ENCODE measurements at places on chromosomes 16 and 17. TPM values are rescaled to one million over a fixed set of nuclear protein-coding genes. Genes with fewer than 3 reads are reported as not detected.

DNA sequence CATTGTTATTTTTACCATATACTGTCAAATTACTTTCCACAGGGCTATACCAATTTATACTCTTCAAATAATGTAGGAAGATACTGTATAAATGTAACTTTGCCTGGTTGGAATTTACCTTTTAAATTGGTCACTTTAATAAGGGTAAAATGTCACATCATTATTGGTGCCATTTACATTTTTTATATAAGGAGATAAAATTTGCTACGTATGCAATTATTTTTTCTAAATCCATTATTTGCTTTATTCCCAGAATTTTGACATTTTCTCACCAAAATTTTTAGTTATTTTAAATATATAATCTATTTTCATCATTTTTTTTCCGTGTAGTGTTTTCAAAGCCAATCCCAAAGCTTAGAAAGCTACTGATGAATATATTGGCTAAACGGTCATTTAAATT, 664.7 kb downstream of the KCNJ2 start:
- no peaks in the 10 kb centered on the region for H3K4me1 ChIP-seq
- no peaks in the 10 kb centered on the region for H3K36me3 ChIP-seq
- no peak for DNase-seq
- H3K27ac ChIP-seq: no peak overlapping the region
- H3K27me3 ChIP-seq: no peaks in the 10 kb centered on the region

- H3K4me3 ChIP-seq: no peak overlapping the region
- no peak overlapping the region for H3K27ac ChIP-seq
- H3K4me1 ChIP-seq: peaks cover 17% of the 10 kb centered on the region
- peak; percentile 80 for DNase-seq
These were observed 7.3 kb downstream of the CYB5D1 start for GRCh38 chr17:7864995-7865650.

- DNase-seq: no peak
- H3K27ac ChIP-seq: no peak overlapping the region
- peaks cover 21% of the 10 kb centered on the region for H3K4me1 ChIP-seq
- H3K27me3 ChIP-seq: no peaks in the 10 kb centered on the region
These were observed 11.4 kb upstream of the SLC38A10 start for GRCh38 chr17:81306491-81306890.

DNA sequence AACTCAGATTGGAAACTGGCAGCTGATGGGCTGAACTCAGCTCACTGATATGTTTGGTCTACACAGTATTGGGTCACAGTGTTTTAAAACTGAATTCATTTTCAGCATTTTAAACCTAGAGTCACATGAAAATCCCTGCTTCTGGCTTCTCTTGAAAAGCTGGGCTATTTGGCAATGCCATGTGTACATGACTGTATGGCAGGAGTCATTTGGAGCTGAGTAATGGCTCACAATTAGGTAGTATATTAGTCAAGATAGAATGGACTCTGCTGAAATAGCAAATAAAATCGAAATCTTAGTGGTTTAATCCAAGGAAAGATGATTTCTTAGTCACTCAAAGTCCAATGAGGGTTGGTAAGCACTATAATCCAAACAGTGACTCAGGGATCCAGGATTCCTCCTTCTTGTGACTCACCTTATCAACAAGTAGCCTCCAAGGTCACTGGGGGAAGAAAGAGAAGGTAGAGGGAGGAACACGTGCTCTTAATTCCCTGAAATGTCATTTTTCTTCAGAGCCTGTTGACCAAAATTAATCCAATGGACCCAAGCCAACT, 13.9 kb upstream of the PMP22 start:
- H3K36me3 ChIP-seq: no peaks in the 10 kb centered on the region
- no peak overlapping the region for H3K4me3 ChIP-seq
- peaks cover 4% of the 10 kb centered on the region for H3K4me1 ChIP-seq
- DNase-seq: no peak
- no peaks in the 10 kb centered on the region for H3K27me3 ChIP-seq
- H3K27ac ChIP-seq: peak overlapping the region; percentile 48

DNA sequence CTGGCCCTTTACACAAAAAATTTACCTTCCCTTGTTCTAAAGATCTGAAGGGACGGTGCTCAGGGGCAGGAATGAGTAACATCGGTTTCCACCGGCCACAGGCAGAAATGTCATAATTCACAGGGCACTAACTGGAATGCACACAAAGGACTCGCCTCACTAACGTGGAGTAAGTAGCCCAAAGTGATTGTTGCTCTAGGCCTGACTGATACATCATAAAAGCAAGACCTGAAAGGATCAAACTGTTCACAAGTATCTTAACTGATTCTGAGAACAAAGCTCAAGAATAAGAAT, 8.9 kb upstream of the TCF25 start:
- H3K4me1 ChIP-seq: peaks cover 6% of the 10 kb centered on the region
- no peak overlapping the region for H3K4me3 ChIP-seq
- no peaks in the 10 kb centered on the region for H3K36me3 ChIP-seq
- H3K27ac ChIP-seq: peak overlapping the region; percentile 60
- H3K27me3 ChIP-seq: no peaks in the 10 kb centered on the region

DNA sequence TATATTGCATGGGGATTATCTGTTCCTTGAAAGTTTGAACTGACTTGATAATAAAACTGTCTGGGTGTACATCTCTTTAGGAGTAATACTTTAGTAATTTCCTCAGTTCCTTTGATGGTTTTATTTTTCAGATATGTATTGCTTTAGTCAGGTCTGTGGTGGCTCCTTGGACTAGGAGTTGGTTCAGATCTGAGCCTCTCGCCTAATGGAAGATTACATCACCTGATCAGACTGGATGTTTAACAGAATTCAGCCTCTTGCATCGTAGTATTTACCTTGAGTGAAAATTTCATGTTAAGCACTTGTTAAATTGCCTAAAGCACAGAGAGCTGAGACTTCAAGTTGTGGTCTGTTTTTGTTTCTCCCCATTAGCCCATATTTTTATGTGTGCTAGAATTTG, 267.3 kb downstream of the MAP2K4 start:
- H3K4me3 ChIP-seq: no peak overlapping the region
- H3K27me3 ChIP-seq: no peaks in the 10 kb centered on the region
- no peaks in the 10 kb centered on the region for H3K36me3 ChIP-seq
- DNase-seq: no peak
- H3K27ac ChIP-seq: no peak overlapping the region

- H3K27ac ChIP-seq: no peak overlapping the region
- no peak overlapping the region for H3K4me3 ChIP-seq
- DNase-seq: no peak
- no peaks in the 10 kb centered on the region for H3K27me3 ChIP-seq
- no peaks in the 10 kb centered on the region for H3K36me3 ChIP-seq
These were observed 124.0 kb downstream of the SEC14L1 start for GRCh38 chr17:77264617-77265230.

DNA sequence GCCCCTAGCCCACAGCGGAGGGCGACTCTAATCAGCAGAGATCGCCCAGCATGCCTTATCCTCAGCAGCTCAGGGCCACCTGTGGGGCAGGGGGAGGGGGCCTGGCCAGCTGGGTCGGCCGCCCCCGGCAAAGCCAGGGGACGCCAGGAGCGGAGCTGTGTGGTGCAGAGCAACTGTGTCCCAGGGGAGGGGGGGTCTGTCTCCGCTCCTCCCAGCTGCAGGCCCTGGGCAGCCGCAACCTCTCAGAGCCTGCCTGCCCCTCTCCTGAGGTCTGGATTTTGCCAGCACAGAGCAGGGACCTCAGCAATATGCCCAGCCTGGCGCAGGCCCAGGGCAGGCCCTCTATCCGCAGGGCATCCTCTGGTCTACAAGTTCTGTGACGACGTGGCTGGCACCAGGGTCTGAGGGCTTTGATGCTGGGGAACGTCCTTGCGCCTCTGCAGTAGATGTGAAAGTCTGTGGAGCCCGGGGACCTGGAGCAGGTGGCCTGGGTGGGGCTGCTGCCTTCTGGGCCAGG, 36.5 kb upstream of the SLC38A10 start:
- DNase-seq: no peak
- H3K4me3 ChIP-seq: no peak overlapping the region
- H3K36me3 ChIP-seq: no peaks in the 10 kb centered on the region
- peaks cover 47% of the 10 kb centered on the region for H3K4me1 ChIP-seq

DNA sequence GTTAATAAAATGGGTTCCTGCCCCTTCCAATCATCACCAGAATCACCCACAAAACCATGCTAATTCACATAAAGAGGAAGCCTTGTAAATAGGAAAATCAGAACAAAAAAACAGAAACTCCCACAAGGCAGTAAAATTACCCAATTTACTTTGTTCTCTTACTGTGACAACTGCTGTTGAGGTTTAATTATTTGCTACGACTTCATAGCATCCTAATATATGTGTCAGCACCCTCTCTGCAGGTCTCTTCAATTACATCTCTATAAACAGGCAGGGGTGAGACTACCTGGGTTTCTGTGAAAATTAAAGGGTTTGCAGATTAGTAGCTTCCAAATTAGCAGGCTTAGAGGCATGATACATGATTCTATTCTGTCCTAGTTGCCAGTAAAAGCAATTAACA, 2.7 kb downstream of the WDR59 start:
- H3K27ac ChIP-seq: no peak overlapping the region
- DNase-seq: no peak
- peaks cover 23% of the 10 kb centered on the region for H3K4me1 ChIP-seq
- H3K4me3 ChIP-seq: no peak overlapping the region
- H3K27me3 ChIP-seq: no peaks in the 10 kb centered on the region
- H3K36me3 ChIP-seq: peaks cover 7% of the 10 kb centered on the region

DNA sequence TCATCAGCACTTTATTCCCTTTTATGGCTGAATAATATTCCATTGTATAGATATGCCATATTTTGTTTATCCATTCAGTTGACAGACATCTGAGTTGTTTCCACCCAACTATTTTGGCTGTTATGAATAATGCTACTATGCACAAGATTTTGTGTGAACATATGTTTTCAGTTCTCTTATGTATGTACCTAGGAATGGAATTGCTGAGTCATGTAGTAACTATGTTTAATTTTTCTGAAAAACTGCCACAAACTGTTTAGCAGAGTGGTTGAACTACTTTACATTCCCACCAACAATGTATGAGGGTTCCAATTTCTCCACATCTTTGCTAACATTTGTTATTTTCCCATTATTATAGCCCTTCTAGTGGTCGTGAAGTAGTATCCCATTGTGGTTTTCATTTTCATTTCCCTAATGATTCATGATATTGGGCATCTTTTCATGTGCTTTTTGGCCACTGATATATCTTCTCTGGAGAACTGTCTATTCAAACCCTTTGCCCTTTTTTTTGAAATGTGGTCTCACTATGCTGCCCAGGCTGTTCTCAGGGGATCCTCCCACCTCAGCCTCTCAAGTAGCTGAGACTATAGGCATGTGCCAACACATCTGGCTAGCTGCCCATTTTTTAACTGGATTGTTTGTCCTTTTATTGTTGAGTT, 26.3 kb downstream of the SMURF2 start:
- H3K27me3 ChIP-seq: no peaks in the 10 kb centered on the region
- no peak overlapping the region for H3K27ac ChIP-seq
- H3K36me3 ChIP-seq: no peaks in the 10 kb centered on the region
- H3K4me3 ChIP-seq: no peak overlapping the region
- peaks cover 51% of the 10 kb centered on the region for H3K4me1 ChIP-seq
- DNase-seq: no peak

Gene SLC16A6
- total RNA-seq: 2.7 TPM

Gene RGS11
- 5.4 TPM for total RNA-seq

Gene SEZ6L2
- 15.7 TPM for total RNA-seq

Gene AANAT
- not detected for total RNA-seq

Gene PERCC1
- total RNA-seq: not detected

Gene NUFIP2
- 29.7 TPM for total RNA-seq

Gene ZP2
- not detected for total RNA-seq

Gene PNMT
- 5.6 TPM for total RNA-seq
